Caki2 (cell line): ENCODE measurements at places on chromosomes 2 and 18.

DNA sequence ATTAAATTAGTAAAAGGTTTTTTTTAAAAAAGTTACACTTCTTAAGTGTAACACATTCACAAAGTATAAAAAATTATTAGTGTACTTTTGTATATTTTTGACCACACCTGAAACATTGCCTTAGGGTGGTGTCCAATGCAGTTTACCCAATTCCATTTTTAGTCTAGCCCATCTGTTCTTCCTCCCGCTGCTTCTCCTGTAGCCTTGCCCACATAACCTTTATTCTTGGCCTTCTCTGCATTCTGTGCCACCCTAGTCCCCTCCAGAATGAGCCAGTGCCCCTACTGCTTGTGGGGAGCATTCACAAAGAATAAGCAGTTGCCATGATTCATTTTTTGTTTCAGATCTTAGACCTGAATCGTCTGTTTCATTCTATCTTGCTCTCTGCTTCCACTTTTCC is 78.4 kb upstream of the MYT1L start:
- no peak for DNase-seq

GRCh38 chr18:45974088-45974536 is 7.0 kb upstream of the EPG5 start:
- peak; percentile 37 for DNase-seq

DNA sequence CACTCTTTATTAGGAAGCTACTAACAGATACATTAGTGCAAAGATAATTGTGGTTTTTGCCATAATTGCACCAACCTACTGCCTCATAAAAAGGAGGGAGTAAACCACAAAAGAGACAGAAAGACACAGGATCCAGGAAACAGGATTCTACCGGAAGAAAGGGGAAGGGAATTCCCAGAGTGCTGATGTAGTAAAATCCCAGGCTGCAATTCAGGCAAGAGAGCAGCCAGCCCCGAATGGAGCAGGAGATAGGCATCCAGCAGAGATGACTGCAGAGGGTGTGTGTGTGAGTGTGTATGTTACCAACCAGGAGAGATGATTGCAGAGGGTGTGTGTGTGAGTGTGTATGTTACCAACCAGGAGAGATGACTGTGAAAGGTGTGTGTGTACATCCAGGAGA is 84.4 kb downstream of the KCNS3 start:
- peak; percentile 58 for DNase-seq

DNA sequence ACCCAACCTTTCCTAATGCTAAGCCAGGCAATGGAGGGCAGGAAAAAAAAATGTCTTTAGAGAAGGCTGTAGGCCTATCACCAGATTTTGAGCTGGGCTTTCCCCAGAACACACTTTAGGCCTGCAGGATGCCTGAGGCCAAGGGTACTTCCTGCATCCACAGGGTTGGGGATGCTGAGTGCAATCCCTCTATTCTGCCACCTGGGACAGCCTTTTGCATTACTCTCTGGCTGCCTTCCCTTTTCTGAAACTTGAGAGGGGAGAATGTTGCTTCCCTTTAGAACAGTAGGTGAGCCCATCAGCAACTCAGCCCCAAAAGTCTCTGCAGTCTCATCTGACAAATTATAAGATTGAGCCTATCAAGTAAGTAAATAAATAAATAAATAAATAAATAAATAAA is 195.2 kb downstream of the SLC8A1 start:
- no peak for DNase-seq

DNA sequence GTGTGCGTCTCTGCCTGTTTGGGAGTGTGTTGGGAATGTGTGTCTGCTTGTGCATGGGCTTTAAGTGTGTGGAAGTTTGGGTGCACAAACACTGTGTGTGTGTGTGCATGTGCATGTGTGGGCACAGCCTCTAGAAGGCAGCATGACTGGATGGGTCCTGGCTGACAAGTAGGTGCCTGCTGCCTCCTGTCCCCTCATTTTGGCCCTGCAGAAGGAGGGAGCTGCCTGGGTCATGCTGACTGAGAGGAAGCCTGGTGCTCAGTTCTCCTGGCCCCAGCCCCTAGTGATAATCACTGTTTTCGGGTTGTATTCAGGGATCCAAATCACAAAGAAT is 34.1 kb downstream of the GLI2 start:
- no peak for DNase-seq
